ENCODE measurements at places on chromosomes 1 and 21.

DNA sequence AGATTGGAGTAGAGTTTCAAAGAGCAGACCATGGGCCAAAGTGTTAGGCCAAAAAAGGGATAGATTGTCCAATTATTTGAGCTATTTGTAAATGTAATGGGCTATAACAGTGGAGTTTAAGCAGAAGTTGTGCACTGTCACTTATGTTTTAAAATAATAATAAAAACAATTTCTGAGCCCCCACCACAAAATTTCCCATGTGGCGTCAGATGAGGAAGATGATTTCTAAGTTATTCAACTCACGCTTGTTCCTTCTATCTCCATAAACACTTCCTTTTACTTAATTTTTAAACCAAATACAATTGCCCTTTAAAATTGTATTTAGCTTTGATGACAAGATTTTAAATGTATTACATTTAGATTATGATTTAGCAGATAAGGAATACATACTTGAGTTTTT lies 330.0 kb downstream of the PTPRC start:
- ATAC-seq = no peak

GRCh38 chr21:20617130-20617529 lies 381.1 kb upstream of the NCAM2 start:
- ATAC-seq = no peak

GRCh38 chr1:89686520-89686919 lies 53.6 kb downstream of the LRRC8C start:
- no peak for ATAC-seq

DNA sequence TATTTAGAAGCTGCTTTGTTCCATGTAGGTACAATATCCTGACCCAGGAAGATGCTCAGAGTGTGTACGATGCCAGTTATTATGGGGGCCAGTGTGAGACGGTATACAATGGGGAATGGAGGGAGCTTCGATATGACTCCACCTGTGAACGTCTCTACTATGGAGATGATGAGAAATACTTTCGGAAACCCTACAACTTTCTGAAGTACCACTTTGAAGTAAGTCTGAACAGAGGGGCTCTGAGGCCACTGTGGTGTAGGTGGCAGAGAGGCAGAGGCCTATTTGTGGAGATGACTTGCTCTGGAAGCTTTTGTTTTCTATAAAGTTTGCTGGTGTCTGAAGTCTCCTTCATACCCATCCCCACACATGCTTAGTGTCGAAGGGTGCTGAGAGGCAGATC lies 26.8 kb downstream of the C8A start:
- no peak for ATAC-seq

DNA sequence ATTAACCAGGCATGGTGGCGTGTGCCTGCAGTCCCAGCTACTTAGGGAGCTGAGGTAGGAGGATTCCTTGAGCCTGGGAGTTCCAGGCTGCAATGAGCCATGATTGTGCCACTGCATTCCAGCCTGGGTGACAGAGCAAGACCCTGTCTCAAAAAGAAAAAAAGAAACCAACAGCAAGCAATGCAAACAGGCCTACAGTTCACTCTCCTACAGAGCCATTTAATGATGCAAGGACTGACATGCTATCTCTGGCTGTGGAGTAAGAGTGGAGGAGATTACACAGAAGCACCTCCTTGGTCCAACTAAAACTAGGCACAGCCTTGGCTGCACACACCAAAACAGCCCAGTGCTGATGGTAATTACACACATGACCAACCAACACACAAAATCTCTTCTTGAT lies 127.5 kb upstream of the SOD1 start:
- no peak for ATAC-seq

GRCh38 chr1:171988243-171988885 lies 147.1 kb downstream of the DNM3 start:
- no peak for ATAC-seq

- peak; percentile 100 for ATAC-seq
Measured at GRCh38 chr1:247007511-247008405, at the start of gene ZNF695. Gene ZNF695, minus strand, starts transcription at chr1:247008057. Its CDS starts 149 bp downstream, at chr1:247007908.

GRCh38 chr1:169615803-169616202 lies 14.1 kb downstream of the SELP start:
- ATAC-seq = no peak

DNA sequence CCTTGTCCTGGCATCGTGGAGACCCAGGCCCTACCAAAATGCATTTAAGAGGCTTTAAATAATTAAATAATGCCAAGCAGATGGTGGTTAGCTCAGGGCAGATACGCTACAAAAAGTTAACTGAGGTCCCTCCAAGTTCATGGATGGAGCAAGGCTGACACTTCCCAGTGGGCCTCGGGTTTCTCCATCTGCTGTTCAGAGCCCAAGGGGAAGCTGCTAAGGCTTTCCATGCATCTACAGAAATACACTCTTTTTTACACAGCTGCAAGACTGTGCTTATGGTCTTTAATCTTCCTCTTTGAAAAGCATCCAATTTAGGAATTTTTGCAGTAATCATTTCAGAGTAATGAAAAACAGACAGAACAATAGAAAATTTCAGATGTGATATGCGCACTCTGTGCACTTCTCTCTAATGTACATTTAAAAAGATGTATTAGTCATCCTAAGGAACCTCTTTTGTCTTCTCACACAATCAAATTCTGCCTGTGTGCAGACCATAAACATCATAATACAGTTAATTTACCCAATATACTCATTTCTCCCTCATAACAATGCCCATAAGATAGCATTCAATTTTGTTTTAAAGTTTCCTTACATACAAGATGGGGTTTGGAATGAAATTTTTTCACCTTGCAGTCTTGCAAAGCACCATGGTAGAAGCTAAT lies 173.2 kb upstream of the ATP1B1 start:
- ATAC-seq = no peak

GRCh38 chr1:191963286-191963685 lies 195.0 kb upstream of the RGS18 start:
- no peak for ATAC-seq

- no peak for ATAC-seq
Measured at GRCh38 chr1:198595765-198596164, 43.1 kb upstream of the PTPRC start.

GRCh38 chr1:21559788-21560567 lies 50.8 kb downstream of the ALPL start:
- ATAC-seq = no peak

GRCh38 chr21:36965720-36966065 lies 776 bp downstream of the HLCS start:
- no peak for ATAC-seq

- ATAC-seq = no peak
Measured at GRCh38 chr1:196462086-196462485, 146.2 kb downstream of the KCNT2 start.

- ATAC-seq = no peak
Measured at GRCh38 chr21:33908760-33909159, 6.8 kb downstream of the ATP5PO start.

- ATAC-seq = no peak
Measured at GRCh38 chr1:42732126-42732680, 7.8 kb downstream of the CLDN19 start.

GRCh38 chr21:45460011-45460565 lies 55.1 kb downstream of the COL18A1 start:
- no peak for ATAC-seq

GRCh38 chr1:209778102-209778501 lies 6.3 kb downstream of the C1orf74 start:
- no peak for ATAC-seq

DNA sequence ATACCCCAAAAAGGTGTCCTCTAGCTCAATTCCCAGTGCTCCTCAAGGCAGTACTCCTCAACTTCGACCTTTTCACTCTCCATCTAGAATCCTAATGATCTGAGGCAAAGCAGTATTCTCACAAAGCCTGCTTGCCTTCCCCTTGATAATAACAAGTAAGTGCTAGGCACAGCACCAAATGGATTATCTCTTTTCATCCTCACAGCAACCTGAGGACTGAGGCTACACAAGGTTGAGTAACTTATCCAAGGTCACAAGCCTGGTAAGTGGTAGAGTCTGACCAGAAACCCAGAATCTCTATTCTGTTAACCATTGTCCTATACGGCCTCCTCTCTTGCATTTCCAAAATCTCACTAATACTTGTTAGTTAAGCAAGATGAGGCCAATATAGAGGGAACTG lies 5.1 kb downstream of the SYDE2 start:
- no peak for ATAC-seq

DNA sequence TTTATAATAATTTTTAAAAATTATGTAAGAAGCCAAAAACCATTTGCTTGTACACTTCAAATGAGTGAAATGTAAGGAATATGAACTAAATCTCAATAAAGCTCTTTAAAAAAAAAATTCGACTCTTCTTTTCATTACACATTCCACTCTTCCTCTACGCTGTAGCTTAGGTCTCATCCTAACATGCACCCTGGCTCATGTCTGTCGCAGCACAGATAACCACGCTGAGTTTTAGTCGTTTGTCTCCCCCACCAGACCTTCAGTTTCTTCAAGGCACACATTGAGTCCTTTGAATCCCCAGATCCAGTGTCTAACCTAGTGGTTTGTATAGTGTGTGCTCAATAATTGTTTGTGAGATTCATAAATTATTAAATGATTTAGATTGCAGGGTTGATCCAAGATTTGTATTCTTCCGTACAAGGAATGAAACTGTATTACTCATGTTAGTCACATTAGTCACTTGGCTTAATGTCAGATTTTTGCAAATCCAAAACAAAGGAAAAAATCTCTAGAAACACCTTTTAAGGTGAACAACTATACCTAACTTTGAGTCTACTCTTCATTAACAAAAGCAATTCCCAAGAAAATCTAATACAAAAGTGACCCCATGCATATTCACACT lies 57.3 kb downstream of the SLC25A24 start:
- ATAC-seq = no peak

DNA sequence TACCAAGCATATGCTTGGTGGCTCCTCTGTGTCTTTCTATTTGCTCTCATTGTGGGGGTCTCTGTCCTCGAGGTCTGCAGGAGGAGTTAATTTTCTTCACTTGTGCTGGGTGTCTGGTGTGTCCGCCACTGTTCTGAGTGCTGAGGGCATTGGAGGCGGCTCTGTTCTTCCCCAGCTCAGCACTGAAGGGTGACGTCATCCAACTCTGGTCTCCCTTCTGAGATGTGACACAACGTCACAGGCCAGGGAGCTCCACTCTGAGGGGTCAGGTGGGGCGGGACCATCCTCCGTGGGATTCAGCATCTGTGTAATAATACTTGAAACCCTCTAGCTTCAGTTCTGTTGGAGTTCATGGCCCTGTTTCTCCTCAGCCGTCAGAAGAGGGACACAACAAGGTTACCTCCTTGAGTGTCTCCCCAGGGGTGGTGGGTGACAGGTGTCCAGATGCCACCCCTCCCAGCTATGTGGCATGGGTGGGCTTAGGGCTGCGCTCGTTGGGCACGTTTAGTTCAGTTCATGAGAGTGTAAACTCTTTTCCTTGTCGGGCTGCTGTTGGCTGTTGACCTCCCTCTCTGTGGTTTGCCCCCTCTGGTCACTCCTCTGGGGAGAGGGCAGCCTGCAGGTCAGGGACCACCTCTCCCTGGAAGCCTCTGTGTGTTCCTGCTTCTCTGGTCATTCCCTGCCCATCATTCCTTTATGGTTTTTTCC lies 3.1 kb downstream of the IBA57 start:
- ATAC-seq = no peak

- ATAC-seq = no peak
Measured at GRCh38 chr1:153488731-153489130, 28.3 kb upstream of the S100A7 start.

- ATAC-seq = no peak
Measured at GRCh38 chr1:237756304-237756967, 134.3 kb downstream of the ZP4 start.

DNA sequence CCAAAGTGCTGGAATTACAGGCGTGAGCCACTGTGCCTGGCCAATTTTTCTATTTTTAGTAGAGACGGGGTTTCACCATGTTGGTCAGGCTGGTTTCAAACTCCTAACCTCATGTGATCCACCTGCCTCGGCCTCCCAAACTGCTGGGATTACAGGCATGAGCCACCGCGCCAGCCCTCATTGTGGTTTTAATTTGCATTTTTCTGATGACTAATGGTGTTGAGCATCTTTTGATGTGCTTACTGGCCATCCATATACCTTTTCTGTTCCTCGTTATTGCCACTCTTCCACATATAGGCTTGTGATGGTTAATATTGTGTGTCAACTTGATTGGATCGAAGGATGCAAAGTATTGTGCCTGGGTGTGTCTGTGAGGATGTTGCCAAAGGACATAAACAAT lies 17.4 kb upstream of the ENAH start:
- ATAC-seq = no peak

GRCh38 chr1:21233490-21233889 lies 56.8 kb downstream of the ECE1 start:
- ATAC-seq = no peak

DNA sequence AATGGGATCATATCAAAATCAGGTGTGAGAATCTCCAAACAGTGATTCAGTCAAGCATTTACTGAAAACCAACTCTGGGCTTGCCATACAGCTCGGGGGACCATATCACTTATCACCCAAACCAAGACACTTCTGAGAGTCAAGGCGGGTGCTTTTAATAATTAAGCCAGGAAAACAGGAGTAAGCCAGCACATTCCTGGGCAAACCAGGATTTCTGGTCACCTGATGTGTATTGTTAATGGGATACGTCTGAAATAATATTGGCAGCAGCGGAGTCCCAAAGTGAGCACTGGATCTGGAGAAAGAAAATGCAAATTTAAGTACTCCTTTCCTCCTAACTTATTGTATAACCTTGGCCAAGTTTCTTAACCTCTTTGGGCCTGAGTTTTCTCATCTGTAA lies 17.6 kb downstream of the OSCP1 start:
- no peak for ATAC-seq

DNA sequence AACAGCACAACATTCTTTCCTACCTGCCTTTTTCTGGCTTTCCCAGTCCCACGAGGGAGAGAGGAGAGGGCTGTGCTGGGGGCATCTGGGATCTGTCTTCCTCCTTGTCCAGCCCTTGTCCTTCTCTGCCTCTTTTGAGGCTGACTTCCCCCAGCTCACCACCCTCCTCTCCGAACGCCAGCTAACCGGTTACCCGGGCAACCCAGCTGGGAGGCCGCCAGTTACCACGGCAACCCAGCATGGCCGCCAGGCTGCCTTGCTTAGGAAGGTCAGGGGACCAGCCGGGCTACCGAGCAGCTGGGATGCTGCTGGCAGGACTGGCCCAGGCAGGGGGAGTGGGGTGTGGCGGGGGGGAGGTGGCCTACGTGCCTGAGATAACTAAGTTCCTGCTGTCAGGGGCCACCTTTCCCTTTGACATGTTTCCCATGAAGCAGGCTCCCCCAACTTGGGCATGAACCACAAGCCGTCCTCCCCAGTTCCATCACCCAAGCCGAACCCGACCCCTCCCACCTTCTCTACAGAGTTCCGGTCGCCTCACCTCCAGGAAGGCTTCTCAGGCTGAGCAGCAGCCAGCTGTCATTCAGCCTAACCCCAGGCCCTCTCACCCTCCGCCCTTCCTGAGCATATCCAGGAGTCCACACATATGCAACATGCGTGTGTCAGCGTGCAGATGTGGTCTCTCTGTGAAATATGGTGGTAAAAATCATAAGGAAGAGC lies 8.7 kb downstream of the PLEKHA6 start:
- ATAC-seq = peak; percentile 34

- no peak for ATAC-seq
Measured at GRCh38 chr1:11334261-11334804, 61.3 kb downstream of the UBIAD1 start.

DNA sequence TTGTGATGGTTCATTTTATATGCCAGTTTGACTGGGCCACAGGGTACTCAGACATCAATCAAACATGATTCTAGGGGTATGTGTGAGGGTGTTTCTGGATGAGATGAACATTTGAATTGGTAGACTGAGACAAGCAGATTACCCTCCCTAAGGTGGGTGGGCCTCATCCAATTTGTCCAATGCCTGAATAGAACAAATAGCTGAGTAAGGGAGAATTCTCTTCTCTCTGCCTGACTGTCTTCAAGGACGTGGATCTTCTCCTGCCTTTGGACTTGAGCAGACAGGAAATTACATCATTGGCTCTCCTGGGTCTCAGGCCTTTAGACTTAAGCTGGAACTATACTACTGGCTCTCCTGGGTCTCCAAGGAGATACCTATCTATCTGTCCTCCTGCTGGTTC lies 64.4 kb downstream of the SUSD4 start:
- ATAC-seq = no peak

All from motor neuron (in vitro differentiated cells).